B cell (primary cell): ENCODE measurements at places on chromosomes 3 and 15.

GRCh38 chr3:189853906-189854305 lies 222.7 kb downstream of the TP63 start:
- no peak for DNase-seq

DNA sequence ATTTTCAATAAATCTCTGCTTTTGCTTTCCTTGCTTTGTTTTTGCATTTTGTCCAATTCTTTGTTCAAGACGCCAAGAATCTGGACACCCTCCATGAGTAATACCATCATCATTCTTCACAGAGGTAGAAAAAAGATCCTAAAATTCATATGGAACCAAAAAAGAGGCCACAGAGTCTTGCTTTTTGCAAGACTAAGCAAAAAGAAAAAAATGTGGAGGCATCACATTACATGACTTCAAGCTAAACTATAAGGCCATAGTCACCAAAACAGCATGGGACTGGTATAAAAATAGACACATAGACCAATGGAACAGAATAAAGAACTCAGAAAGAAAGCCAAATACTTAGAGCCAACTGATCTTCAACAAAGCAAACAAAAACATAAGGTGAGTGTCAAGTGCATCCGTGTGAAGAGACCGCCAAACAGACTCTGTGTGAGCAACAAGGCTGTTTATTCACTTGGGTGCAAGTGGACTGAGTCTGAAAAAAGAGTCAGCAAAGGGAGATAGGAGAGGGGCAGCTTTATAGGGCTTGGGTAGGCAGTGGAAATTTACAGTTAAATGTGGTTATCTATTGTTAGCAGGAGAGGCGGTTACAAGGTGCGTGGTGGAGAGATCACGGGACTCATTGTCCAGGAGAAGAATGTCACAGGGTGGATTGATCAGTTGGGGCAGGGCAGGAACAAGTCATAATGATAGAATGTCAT lies 10.9 kb downstream of the STRIT1 start:
- DNase-seq: no peak

DNA sequence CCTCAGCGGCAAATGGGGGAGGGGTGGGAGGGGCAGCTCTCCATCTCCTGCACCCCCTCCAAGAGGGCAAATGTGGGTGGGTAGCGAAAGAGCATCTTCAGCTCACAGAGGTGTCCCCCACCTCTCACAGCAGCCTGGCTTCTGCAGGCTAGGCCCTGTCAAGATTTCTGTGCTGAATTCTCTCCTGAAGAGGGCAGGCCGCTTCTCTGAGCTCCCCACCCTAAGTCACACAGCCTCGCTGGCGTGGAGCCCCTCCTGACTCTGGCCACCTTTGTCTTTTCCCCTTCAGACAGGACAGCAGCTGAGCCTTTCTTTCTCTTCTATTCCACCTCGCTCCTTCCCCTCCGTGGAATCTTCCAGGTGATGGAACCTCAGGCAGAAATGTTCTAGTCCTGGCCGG lies 26.3 kb upstream of the ADAMTS7 start:
- DNase-seq: no peak

GRCh38 chr3:50648313-50648712 lies 26.4 kb upstream of the DOCK3 start:
- no peak for DNase-seq

GRCh38 chr3:47932421-47932820 lies 83.8 kb downstream of the MAP4 start:
- no peak for DNase-seq

DNA sequence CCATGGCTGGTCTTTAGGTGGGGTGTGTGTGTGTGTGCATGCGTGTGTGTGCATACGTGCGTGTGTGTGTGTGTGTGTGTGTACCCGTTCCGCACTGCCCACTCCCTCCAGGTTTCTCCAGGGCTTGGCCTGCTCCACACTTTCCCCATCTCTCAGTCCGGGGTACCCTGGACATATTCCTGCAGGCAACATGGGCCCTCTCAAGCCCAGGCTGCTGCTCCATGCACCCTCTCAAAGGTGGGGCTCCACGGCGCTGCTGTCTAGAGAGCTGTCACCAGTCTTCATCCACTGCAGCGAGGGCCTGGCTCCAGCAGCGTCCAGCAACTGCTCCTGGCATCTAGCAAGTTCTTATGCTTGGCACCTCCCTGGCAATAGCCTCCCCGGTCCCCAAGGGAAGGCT lies 86.1 kb downstream of the ATP10A start:
- DNase-seq: no peak

DNA sequence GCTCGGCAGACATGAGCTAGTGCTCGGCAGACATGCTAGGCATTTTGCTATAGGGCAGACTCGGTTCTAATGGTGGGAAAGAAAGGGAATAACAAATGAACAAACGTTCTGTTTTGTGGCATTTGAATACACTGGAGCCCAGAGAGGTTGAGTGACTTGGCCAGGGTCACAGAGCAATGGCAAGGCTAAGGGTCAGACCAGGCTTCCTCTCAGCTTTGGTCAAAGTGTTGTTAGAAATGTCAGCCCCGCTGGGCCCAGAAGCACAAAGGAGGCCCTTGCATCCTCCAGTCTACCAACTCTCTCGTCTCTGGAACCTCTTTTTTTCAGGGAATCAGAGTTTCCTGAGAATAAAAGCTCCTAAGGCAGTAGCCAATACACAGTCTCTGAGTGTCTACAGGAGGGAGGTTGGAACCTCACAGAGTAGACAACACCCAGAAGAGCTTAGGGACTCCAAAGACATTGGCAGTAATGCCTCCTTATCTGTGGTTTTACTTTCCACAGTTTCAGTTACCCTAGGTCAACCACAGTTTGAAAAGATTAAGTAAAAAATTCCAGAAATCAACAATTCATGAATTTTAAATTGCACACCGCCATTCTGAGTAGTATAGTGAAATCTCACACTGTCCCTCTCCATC lies 47.3 kb downstream of the SSUH2 start:
- DNase-seq: no peak

DNA sequence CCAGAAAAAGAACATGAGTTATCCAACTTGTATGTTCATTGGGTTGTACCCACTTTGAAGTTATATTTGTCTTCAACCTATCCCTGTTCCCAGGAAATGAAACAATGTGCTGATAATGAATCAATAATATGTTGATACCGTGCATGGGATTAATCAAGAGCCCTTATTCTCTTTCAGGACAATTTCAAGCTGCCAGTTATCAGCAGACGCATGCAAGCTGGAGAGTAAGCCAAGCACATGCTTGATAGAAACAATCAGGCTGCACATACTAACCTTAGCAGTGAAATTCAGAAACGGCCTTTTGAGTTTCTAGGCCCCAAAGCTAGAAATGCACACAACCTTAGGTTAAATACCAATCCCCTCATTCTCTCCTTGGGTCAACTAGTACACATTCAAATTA lies 480.4 kb upstream of the AGTR1 start:
- no peak for DNase-seq

DNA sequence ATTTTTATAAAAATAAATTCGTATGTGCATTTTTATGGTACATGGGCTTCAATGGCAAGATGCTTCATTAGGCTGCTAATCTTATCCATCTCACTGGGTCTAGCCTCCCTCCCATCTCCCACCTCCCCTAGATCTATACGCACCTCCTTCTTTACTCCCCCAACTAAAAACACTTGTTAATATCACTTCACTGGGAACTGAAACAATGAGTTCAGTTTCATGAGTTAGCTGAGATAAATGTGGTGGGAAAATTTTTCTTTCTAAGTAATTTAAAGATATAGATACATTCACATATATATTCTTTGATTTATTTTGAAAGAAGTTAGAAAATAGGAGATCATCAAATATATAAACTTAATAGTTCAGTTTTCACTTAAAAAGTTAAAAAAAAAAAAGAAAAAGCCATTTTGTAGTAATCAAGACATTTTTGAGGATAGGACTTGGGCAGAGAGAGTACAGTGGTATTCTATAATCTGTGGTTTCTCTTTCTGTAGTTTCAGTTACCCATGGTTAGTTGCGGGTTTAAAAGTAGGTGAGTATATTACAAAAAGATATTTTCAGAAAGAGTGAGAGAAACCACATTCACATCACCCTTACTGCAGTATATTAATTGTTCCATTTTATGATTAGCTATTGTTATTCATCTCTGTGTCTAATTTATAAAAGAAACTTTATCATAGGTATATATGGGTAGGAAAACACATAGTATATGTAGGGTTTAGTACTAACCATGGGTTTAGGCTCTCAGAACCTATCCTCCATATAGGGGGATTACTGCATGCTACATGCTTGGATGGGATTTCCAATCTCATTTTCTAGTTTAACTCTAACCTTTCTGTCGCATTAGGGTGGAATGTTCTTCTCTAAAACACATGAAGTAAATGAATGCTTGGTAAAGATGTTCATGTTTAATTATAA lies 316.0 kb upstream of the CBLB start:
- no peak for DNase-seq

DNA sequence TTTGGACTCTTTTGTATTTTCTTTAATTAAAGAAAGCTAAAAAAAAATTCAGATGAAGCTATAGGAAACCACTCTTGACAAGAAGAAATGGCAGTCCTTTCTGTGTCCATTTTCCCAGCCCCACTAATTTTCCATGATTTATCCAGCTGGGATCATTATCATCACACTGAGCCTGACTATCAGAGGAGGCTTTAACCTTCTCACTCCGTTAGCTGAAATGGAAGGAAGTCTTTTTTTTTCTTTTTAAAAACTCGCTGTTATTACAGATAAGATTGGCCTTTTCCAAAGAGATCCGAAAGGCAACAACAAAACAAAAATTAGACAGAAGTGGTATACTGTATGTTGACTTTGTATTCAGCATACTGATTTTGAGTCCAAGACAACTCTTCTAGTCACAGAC lies 366.2 kb upstream of the ROPN1 start:
- no peak for DNase-seq

GRCh38 chr15:89469426-89470096 lies 26.8 kb downstream of the RHCG start:
- no peak for DNase-seq

GRCh38 chr3:186461141-186461540 lies 83.0 kb downstream of the CRYGS start:
- no peak for DNase-seq

DNA sequence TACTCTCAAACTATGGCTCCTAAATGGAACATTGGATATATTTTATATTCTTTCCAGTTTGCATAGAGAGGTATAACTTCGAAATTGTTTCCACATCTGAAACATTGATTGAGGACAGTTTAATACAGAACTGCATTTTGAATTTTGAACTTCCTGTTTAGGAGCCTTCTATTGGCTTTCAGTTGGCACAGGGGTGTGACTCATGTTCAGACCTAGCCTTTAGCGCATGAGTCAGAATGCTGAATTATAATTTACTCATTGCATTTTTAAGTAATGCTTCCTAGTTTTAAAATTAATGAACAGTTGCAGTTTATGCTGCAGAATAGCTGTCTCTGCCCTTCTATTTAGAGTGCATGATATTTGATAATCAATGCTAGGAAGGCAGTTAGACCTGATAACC lies 751.7 kb downstream of the CADM2 start:
- no peak for DNase-seq

GRCh38 chr3:197951392-197951990 lies 1.5 kb downstream of the RPL35A start:
- DNase-seq: peak; percentile 36

DNA sequence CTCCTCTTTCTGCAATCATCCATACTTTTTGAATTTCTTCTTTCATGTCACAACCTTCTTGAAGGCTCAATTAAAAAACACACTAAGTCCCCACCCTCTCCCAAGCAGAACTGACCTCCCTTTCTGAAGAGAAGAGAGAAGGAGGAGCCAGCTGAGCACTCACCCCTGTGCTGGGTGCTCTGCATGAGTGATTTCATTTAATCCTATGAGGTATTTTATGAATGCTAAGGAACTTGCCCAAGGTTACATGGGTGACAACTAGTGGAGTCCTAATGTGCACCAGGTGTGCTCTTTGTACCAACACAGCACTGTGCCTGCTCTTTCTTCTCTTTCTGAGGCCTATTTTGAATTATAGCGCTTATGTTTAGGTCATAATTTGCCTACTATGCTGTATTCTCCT lies 135.6 kb downstream of the DUT start:
- no peak for DNase-seq

- DNase-seq: no peak
These were observed 80.9 kb upstream of the SOX2 start for GRCh38 chr3:181630853-181631252.

DNA sequence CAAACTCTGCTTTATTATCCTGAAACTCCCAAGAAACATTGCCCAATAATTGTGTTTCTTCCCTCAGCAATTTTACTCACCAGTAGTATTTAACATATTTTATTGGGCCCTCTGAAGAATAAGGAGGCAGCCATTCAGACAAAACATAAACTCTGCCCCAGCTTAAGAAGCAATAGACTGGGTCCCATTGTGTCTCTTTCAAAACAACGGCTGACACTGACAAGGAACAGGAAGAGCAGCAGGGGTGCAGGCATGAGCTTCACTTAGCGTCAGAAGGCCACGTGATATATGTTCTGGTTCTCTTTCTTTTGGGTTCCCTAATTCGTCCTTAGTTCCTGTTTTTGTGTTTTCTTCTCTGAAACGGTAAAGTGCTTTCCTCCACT lies 242.3 kb downstream of the FHIT start:
- DNase-seq: peak; percentile 73

DNA sequence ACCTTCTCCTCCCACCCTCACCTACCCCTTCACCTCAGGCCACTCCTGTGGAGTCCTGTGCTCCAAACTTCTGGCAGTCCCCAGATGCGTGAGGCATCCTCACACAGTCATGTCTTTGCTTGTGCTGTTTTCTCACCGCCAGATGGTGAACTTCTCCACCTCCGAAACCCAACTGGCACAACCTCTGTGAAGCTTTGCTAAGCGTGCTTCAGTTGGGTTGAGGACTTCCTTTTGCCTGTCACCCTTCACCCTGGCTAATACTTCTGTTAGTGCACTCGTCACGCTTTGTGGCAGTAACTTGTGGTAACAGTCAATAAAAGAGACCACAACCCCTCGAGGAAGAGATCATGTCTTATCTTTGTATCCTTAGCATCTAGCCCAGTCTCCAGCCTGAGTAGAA lies 42.0 kb upstream of the SKOR1 start:
- peak; percentile 87 for DNase-seq

DNA sequence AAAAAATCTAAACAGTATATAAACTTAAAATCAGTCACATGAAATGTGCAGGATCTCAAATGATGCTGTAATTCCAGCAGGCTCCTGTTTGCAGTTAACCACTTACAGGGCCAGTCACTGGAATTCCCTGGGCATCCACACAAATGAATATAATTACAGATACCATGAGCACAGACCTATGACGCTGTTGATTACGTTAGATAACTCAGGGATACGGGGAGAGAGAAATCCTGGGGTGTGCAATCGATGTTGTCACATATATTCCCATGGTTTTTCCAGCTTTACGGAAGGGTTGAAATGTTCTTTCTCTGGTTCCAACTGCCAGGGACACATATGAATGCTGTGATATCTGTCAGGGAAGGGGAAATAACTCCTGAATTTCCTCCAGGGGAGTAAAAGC lies 100.8 kb downstream of the RORA start:
- DNase-seq: no peak

DNA sequence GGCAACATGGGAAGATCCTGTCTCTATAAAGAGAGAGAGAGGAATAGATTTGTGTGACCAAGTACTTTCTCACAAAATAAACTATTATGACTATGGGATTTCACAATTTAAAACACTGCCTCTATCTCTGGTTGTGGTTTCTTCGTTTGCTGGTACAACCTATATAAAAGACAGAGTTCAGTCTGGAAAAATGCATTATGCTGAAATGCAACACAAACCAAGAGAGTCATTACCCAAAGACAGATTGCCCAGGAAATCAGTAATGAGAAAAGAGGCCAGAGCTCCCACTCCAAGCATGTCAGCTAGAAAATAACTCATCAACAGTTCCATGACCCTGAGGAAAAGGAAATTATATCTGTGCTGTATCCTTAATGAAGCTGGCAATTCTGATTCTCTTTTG lies 23.2 kb downstream of the GPR176 start:
- no peak for DNase-seq
